ENCODE measurements at places on chromosomes 6 and 20.

- DNase-seq: no peak
Measured at GRCh38 chr20:34985461-34986310, 30.0 kb downstream of the MYH7B start.

DNA sequence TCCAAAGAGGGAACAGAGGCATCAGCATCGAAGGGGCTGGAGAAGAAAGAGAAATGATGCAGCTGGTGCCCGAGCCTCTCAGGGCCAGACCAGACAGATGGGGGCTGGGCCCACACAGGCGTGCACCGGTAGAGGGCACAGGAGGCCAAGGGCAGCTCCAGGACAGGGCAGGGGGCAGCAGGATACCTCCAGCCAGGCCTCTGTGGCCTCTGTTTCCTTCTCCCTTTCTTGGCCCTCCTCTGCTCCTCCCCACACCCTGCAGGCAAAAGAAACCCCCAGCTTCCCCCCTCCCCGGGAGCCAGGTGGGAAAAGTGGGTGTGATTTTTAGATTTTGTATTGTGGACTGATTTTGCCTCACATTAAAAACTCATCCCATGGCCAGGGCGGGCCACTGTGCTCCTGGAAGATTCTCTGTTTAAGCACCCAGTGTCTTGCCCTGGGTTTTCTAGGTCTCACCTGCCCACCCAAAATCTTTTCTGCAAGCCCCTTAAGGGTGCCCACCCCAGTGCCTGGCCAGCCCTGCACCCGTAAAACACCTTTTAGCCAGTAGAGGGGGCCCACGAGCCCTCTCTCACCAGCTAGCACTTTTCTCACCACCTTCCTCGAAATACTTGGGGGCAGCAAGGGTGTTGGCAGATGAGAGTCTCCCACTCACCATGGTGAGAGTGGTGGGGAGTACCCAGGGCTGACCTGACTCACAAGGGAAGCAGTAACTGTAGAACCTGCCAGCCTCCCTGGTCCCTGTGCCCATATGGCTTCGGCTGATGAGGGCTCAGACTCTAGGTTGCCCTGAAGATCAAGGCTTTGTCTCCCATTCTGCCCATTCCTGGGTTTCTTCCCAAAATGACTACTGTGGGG is 35.7 kb upstream of the ID1 start:
- DNase-seq: peak; percentile 21

DNA sequence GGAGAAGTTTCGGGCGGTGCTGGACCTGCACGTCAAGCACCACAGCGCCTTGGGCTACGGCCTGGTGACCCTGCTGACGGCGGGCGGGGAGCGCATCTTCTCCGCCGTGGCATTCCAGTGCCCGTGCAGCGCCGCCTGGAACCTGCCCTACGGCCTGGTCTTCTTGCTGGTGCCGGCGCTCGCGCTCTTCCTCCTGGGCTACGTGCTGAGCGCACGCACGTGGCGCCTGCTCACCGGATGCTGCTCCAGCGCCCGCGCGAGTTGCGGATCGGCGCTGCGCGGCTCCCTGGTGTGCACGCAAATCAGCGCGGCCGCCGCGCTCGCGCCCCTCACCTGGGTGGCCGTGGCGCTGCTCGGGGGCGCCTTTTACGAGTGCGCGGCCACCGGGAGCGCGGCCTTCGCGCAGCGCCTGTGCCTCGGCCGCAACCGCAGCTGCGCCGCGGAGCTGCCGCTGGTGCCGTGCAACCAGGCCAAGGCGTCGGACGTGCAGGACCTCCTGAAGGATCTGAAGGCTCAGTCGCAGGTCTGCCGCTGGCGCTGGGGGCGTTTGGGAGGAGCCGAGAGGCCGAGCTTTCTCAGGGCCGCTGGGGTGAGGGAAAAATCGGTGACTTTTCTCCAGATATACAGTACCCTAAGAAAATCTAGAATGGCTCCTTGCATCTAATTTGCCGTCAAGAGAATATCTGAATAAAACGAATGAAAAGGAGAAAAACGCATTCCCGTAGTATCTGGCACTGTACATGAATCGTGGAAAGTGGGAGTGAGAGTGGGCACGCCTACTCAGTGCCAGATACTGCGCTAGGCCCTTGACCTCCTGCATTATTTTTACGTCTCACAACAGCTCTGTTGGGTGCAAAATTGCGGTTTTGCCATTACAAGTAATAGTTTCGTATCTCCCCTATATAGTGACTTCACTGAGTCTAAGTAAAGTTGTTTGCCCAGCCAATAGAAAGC is 1.0 kb downstream of the CALHM6 start:
- peak; percentile 24 for DNase-seq

DNA sequence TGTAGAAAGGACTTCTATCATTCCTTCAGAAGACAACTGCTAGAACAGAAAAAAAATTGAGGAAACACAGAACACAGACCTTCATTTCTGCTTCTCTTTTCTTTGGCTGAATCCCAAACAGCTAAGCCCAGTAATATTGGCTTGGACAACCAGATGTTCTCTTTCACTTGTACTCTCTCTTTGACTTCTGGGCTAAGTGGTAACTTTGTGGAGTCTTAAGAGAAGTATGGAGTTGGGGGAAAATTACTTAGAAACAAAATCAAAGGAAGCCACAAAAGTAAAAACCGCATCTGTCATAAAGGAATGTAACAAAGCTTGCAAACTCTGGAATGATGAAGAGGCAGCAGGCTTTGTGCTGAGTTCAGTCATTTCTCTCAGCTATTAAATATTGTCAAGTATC is 587.5 kb downstream of the CBLN4 start:
- DNase-seq: no peak

GRCh38 chr6:3205913-3206312 is 21.5 kb downstream of the TUBB2B start:
- DNase-seq: no peak

- no peak for DNase-seq
Measured at GRCh38 chr6:122726649-122727048, 52.9 kb upstream of the FABP7 start.

GRCh38 chr6:44147256-44147655 is 11.4 kb upstream of the CAPN11 start:
- no peak for DNase-seq

GRCh38 chr6:121135425-121135824 is 198.9 kb downstream of the TBC1D32 start:
- DNase-seq: no peak

DNA sequence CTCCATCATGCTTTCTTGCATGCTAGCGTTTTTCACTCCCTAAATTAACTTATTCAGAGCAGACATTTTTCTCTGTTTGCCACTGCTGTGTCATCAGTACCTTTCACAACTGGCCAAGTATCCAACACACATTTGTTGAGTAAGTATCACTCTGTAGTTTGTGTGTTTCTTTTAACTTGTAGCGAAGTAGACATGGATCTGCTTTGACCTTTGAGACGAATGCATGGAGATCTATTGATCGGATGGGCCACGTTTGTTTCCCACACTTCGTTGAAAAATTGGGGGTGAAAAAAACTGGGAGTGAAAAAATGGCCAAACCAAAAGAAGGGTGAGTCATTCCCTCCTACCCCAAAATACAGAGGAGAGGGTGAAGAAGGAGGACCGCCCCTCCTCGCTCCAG is 12.9 kb upstream of the SLC9A8 start:
- DNase-seq: no peak

DNA sequence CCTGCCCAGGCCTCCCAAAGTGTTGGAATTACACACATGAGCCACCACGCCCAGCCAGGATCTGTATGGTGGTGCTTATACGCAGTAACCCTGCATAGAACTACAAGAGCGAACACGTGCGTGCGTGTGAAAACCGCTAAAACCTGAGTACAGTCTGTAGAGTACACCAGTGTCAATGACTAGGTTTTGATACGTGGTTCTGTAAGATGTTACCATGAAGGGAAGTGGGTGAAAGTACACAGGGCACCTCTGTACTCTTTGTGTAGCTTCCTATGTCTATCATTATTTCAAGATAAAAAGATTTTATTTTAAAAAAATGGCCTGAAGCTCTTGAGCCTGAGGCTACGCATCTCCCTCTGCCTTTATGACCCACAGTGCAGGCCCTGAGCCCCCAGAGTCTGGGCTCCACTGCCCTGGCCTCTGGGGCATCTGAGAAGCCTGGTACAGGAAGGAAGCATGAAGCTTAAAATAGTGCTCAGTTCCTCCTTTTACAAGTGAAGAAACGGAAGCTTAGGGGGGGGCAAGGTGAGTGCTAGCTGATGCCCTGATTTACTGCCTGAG is 21.6 kb downstream of the LY86 start:
- no peak for DNase-seq

DNA sequence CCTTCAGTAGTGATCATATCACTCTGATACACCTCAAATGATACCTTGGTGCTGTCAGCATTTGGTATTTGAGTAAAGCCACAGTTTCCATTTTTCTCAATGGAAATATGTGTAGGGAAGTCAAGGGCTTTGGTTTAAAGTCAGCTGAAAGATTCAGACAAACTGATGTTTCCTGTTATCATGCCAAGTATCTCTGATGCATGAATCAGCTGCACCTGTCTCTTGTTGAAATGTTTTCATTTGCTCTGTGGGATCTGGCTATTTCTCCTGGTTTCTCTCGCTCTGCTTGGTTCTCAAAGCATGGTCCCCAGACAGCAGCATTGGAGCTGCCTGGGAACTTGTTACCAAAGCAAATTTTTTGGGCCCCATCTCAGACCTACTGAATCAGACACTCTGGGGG is 23.5 kb downstream of the ZFP64 start:
- no peak for DNase-seq

DNA sequence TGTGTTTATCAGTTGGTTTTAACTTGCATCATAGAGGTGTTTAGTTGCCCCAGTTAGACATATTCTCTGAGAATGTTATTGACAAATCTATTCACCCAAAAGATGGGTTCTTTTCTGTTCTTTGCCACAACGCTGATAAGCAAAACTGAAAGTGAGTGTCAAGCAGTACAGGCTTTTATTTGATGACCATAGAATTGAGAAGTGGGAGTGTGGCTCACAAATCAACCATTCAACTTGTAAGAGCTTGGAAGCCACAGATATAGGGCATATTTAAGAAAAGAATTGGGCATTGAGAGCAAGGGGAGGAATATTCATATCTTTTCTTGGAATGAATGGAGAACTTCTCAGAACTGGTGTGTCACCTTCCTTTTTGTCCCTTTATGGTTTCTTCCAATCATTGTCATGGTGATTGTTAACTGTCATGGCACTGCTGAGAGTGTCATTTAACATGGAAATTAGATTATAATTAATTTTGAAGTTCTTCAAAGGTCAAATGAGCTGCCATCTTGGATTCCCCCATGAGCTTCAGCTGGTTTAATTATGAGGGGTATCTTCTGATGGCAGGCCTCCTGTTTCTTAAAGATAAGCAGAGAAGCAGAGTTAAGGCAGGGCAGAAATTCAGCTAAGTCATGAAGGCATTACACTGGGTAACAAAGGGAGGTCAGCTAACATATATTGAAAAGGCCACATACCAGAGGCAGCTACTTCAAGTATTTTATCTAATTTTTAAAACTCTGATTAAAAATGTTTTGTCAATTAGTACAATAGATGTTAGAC is 254.0 kb upstream of the HTR1E start:
- no peak for DNase-seq

- DNase-seq: no peak
Measured at GRCh38 chr6:55898342-55898741, 23.0 kb upstream of the BMP5 start.

GRCh38 chr6:19712012-19712688 is 125.0 kb upstream of the ID4 start:
- no peak for DNase-seq

- DNase-seq: no peak
Measured at GRCh38 chr6:138594758-138595140, 95.5 kb upstream of the NHSL1 start.

DNA sequence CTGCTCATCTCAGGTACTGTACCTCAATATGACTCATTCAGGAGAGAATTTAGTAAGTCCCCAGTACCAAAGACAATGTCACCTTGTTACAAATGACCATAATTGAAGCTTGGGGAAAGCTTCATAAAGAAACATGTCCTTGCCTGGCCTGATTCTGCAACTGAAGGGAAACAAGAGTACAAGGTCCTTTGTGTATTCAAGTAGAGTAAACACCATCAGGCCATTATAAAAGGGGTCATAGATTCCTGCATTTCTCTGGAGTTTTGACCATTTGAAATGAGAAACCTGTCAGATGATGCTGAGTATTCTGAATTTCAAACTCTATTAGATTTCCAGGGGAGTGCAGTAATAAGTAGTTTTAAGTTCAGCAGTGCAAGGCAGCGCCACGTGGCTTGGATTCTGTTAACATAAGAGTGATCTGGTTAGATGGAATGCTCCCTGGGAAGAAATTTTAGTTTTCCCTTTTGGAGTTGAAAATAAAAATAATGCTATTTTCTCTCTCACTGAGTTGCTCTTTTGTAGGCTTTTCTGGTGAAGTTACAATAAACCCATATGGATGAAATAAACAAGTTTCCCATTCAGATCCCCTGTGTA is 1054.3 kb downstream of the EPHA7 start:
- DNase-seq: no peak

DNA sequence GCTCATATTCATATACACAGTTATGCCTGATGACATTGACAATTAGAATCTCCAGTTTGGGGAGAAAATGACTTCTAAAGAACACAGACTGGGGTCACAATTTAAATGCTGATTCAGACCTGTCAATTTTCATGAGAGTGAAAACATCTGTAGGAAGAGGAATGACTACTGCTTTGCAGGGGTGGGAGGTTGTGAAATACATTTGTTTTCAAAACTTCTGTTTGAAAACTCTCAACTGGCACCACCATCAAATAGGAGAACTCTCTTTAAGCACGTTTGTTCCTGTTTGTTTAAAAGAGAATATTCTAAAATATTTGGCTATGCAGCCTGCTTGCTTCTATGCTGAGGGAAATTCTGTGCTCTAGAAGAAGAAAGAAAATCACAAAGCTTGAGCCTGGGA is 50.8 kb upstream of the ADGRF5 start:
- DNase-seq: no peak

GRCh38 chr6:21653323-21653722 is 59.8 kb downstream of the SOX4 start:
- DNase-seq: no peak

- no peak for DNase-seq
Measured at GRCh38 chr20:17637413-17637780, 44.6 kb downstream of the RRBP1 start.

- no peak for DNase-seq
Measured at GRCh38 chr20:3723284-3723683, 9.2 kb upstream of the HSPA12B start.

DNA sequence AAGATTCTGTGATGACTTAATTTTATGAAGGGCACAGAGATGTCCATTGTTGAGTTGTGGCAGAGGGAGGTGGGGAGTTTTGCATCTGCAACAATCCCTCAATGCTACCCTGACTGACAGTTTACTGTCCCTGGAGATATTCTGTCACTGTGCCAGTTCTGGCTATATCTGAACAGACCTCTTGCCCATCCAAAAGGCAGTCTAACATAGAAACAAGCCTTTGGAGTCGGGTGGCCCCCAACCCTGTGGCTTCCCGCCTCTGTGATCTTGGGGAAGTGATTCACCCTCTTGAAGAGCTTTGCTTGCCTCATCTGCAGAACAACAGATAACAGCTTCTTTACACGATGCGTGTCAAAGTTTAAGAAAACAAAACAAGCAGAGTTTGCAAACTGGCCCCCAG is 3.8 kb upstream of the E2F1 start:
- no peak for DNase-seq

GRCh38 chr6:158057213-158057987 is 75.7 kb downstream of the SYNJ2 start:
- no peak for DNase-seq

- no peak for DNase-seq
Measured at GRCh38 chr6:163092876-163093275, 321.6 kb upstream of the QKI start.
